ENCODE measurements at places on chromosomes 5 and 9.

DNA sequence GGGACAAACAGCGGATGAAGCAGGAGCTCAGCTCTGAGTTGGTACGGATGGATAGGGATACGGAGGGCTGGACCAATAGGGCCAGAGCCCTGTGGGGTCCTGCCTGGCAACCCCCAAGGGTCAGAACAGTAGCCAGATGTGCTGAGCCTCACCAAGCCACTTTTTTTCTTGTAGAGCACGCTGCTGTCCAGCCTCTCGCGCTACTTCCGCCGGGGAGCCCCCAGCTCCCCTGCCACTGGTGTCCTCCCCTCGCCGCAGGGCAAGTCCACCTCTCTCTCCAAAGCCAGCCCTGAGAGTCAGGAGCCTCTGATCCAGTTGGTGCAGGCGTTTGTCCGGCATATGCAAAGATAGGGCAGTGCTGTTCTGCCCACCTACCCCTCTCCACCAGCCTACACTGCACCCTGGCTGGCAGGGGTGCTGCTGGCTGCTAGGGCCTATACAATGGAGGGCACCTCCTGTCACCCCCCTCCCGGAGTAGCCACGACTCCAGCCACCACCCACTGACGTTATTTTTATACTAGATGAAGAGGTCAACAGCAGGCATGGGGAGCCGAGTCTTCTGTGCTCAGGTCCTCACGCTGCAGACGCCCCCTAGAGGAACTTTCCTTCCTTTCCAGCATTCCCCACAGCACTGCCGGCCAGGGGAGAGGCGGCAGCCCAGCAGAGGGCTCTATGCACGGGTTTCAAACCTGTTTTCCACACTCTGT lies 21.6 kb downstream of the SH3GLB2 start:
- DNase-seq: peak; percentile 72

DNA sequence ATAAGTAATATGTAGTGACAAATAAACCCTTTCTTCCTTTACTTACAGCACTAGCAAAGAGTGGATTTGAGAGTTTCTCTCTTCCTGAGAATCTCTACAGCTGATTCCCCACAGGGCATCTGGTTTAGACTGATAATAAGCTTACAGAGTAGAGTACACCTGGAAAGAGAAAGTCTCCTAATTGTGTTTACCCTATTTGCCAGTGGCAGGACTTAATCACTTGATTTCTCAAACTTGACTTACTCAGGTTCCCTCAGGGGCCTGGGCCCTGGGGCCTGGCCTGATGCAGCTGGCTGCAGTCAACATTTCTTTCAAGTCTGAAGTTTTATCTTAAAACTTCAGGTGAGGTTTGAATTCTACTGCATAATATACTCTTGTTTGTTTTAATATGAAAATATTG lies 38.0 kb upstream of the UBTD2 start:
- no peak for DNase-seq

- no peak for DNase-seq
These were observed 24.7 kb upstream of the RNU6ATAC start for GRCh38 chr9:134189145-134189469.

DNA sequence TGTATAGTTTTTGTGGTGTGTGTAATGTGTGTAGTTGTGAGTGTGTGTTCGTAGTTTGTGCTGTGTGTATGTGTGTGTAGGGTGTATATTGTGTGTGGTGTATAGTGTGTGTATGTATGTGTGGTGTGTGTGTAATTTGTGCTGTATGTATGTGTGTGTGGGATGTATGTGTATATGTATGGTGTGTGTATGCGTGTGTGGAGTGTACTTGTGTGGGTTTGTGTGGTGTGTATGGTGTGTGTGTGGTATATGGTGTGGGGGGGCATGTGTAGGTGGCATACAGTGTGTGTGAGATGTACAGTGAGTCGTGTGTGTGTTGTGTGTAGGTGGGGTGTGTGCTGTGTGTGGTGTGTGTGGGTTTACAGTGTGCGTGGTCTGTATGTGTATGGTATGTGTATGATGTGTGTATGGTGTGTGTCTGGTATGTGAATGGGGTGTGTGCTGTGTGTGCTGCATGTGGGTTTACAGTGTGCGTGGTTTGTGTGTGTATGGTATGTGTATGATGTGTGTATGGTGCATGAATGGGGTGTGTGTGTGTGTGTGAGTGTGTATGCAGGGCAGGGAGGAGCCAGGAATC lies 125.2 kb downstream of the GADD45G start:
- no peak for DNase-seq

DNA sequence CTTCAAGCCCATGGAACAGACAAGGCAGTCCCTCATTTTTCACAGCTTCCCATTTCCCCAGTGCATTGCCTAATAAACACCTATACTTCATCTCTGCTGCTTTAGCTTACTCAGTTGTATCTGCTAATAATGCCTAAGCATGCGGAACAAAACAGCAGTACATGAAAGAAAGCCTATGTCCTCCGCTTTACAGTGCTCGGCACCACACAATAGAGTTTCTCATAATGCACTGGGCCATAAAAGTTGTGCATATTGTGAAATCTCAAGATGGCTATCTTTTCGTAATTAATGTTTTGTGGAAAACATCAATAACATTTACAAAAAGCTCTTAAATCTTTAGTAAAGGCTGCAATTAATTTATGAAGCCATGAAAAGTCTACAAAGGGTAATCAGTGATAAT lies 69.3 kb downstream of the DENND1A start:
- DNase-seq: no peak

DNA sequence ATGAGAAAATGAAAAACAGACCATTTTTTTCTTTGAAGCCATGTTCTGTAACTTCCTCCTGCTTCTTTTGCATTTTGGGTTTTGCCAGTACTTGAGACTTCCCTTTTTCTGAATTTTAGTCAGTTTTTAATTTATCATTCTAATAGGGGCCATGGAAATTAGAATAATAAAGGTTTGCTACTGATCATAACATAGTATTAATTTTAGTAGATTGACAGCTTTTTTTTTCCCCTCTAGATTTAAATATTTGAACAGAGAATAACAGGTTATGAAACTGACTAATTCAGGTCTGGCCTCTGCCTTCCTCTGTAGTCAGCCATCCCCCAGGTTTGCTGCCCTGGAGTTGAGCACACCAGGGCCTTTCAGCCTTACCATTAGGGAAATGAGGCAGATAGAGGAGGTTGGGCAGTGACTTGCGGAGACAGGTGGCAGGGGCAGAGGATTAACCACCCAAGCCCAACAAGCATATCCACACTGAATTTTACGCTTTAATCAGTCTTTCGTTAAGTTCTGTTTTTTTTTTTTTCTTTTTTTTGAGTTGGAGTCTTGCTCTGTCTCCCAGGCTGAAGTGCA lies 80.1 kb upstream of the TNFAIP8 start:
- DNase-seq: no peak

- DNase-seq: peak; percentile 59
These were observed 63.2 kb downstream of the ACER2 start for GRCh38 chr9:19471737-19472648.

Measured in NT2/D1 (cell line).